ENCODE measurements at places on chromosomes 16 and 17.

DNA sequence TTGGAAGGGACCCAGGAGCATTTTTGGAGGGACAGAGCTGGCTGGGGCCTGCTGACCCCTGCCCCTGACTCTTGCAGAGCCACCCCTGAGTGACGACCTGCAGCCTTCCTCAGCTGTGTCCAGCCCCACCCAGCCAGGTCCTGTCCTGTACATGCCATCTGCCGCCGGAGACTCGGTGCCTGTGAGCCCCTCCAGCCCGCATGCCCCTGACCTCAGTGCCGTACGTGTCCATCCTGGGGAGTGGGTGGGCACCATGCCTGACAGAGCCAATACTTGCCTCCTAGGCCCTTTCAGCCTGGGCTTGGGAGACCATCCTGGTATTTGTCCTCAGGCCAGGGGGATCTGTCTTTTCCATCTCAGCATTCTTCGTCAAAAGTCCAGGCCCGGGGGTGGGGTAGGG is 27.5 kb downstream of the UNC13D start:
- DNase-seq, result no peak

DNA sequence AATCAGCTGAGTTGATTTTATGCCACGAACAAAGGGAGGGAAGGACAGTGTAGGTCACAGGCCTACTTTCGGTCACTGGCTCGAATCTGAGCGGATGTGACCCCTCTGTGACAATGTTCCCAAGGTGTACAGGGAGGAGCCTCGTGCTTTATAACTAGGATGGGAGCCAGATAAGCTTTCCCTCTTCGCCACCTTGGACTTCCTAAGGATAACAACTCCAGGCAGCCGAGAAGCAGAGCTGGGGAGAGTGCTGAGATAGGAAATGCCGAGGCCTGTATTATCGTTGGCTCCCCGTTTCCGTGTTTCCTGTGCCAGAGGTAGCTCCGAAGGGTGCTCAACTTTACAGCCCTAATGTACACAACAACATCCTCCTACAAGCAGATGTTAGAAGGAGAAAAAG is 217.8 kb upstream of the IRX3 start:
- DNase-seq, result no peak

DNA sequence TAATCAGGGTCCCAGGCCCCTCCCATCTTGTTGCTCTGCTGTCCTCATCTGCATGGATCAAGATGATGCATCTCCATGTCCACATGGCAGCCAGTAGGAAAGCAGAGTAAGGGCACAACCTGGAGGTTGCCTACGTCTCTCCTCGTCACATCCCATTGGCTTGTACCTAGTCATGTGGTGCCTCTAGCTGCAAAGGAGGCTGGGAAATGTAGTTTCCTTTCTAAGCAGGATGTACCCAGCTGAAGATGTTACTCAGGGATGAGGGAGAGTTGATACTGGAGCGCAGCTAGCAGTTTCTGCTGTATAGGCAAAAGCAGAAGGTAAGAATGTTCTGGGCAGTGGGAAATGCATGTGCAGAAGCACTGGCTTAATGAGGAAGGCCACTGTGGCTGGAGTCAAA is 20.8 kb downstream of the ABCC1 start:
- DNase-seq, result no peak

DNA sequence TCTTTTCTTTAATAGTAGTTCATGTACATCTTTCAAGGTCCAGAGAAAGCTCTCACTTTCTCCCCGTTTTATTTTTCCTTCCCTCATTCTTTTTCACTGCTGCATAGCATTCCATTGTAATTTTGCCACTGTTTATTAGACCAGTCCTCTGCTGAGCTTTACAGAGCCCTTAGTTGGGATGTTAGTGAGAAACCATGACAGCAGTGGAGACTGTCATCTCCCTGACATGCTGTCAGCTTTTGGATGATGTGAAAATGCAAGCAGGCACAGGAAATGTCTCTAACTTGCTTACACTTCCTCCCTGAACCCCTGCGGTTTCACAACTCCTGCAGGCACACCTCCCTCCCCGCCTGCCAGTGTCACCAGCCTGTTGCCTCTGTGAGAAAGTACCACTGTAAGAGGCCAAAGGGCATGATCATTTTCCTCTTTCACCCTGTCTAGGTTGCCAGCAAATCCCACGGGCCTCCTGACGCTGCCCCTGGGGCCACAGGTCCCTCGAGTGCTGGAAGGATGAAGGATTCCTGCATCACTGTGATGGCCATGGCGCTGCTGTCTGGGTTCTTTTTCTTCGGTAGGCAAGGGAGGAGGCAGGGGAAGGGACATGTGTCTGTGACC is at the start of gene ITGAL:
ITGAL (plus strand) TSS at position 415 of the 615 bp plus-strand sequence; CDS start at position 511, 96 bp downstream.
- no peak for DNase-seq

DNA sequence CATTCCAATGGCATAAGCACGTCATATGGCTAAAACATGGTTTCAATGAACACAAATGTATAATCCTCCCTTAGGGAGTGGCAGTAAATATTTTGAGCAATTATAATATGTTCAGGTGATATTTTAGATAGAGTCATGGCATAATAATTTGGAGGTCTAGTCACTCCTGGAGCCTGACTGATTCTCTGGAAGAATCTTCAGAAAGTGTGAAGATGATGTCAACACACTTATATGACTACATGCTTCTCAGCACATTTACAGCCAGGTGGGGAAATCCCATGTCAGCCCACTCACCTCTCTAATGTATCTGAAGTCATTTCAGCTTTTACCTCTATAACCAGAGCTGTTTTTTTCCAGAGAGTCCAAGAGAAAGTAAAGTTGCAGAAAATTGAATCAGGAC is 474.8 kb downstream of the SHISA9 start:
- no peak for DNase-seq

DNA sequence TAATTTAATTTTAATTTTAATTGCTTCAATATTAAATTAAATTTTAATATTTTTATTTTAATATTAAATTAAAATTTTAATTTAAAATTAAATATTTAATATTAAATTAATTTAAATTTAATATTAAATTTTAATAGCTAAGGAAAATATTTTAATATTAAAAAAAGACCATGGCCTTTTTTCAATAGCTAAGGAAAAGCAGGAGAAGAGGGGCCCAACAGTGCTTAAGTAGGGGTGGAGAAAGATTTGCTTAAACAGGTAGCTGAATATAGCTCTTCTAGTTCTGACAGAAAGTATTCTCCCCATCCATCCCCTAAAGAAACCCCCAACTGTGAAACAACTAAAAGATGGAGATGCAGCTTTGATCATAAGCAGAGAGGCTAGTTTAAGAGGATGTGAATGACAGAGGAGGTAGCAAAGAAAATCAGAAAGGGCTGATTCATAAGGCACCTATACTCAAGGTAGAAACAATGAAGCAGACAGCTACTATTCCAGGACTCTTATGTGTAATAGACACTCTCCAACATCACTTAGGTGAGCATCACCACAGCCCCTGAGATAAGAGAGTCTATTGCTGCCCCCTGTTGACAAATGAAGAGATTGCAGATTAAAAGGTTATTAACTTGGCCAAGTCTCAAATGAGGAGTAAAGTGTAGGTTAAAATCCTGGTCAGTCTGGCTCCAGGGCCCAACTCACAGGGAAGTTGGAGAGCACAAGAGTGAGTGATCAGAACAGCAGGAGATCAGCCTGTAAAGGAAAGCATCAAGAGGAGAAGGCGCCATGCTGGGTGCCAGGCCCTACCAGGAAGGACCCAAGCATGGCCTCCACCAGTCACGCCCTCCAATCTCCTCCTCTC is 7.8 kb upstream of the RNASEK start:
- DNase-seq, result peak; percentile 21

GRCh38 chr16:49453983-49454382 is 80.4 kb downstream of the C16orf78 start:
- no peak for DNase-seq

- DNase-seq, result no peak
Measured at GRCh38 chr16:57084996-57085395, 7.4 kb upstream of the CPNE2 start.

- peak; percentile 38 for DNase-seq
Measured at GRCh38 chr16:66382171-66382965, 15.9 kb downstream of the CDH5 start.

Data from fibroblast of skin of left biceps (primary cell).